ENCODE measurements at places on chromosomes 7 and 10. TPM values are rescaled to one million over a fixed set of nuclear protein-coding genes. Genes with fewer than 3 reads are reported as not detected.

The CC2D2B gene
- 0.14 TPM for total RNA-seq

The MET gene
- 12.9 TPM for total RNA-seq

The WDR86 gene
- 3.1 TPM for total RNA-seq

The TDRD1 gene
- 0.83 TPM for total RNA-seq

The UCMA gene
- not detected for total RNA-seq

The UPK3BL2 gene
- 1.7 TPM for total RNA-seq

The MSMB gene
- not detected for total RNA-seq

The HMX3 gene
- total RNA-seq, result not detected

The NEURL1 gene
- 1.6 TPM for total RNA-seq

The CDC123 gene
- 165 TPM for total RNA-seq

The C10orf95 gene
- total RNA-seq, result not detected

The FAM13C gene
- total RNA-seq, result 0.85 TPM

The SMC3 gene
- total RNA-seq, result 19.1 TPM

The ZMIZ1 gene
- 22.1 TPM for total RNA-seq

The OPN4 gene
- total RNA-seq, result not detected

The CPED1 gene
- 40.5 TPM for total RNA-seq

The ZNF316 gene
- 6.8 TPM for total RNA-seq

The TET1 gene
- total RNA-seq, result 2.1 TPM

The AGBL3 gene
- total RNA-seq, result 1.4 TPM

The TBC1D12 gene
- total RNA-seq, result 11.7 TPM

The OR2A7 gene
- total RNA-seq, result 0.14 TPM

The TRDMT1 gene
- total RNA-seq, result 3.9 TPM

All from smooth muscle cell of bladder (primary cell).